ENCODE measurements at places on chromosomes 16 and 17. TPM values are rescaled to one million over a fixed set of nuclear protein-coding genes. Genes with fewer than 3 reads are reported as not detected.

DNASE1L2 gene
- total RNA-seq: 1.3 TPM

KRT10 gene
- total RNA-seq: 125 TPM

CCDC154 gene
- total RNA-seq: 0.57 TPM

CHST5 gene
- 0.10 TPM for total RNA-seq

C16orf96 gene
- total RNA-seq: not detected

KRTAP1-5 gene
- not detected for total RNA-seq

WWP2 gene
- total RNA-seq: 23.0 TPM

DNAI2 gene
- not detected for total RNA-seq

NRN1L gene
- 0.29 TPM for total RNA-seq

RNF112 gene
- 0.52 TPM for total RNA-seq

ARHGAP44 gene
- total RNA-seq: 3.6 TPM

PLEKHH3 gene
- total RNA-seq: 16.3 TPM

KREMEN2 gene
- 1.7 TPM for total RNA-seq

KRT34 gene
- 0.41 TPM for total RNA-seq

ENPP7 gene
- not detected for total RNA-seq

KCNJ16 gene
- 0.23 TPM for total RNA-seq

GUCY2D gene
- not detected for total RNA-seq

ACAP1 gene
- total RNA-seq: 3.9 TPM

KCNH6 gene
- not detected for total RNA-seq

CSF3 gene
- total RNA-seq: not detected

MYADML2 gene
- not detected for total RNA-seq

TEKT5 gene
- total RNA-seq: not detected

MAPT gene
- total RNA-seq: 1.7 TPM

GRB7 gene
- 4.2 TPM for total RNA-seq

SCGB1C2 gene
- not detected for total RNA-seq

ZNF750 gene
- total RNA-seq: not detected

BRIP1 gene
- 5.8 TPM for total RNA-seq

MKS1 gene
- 10.7 TPM for total RNA-seq

TPSAB1 gene
- not detected for total RNA-seq

CCL23 gene
- not detected for total RNA-seq

GPR179 gene
- 0.02 TPM for total RNA-seq

CCL1 gene
- not detected for total RNA-seq

TMEM114 gene
- not detected for total RNA-seq

CNTNAP4 gene
- not detected for total RNA-seq

TAC4 gene
- not detected for total RNA-seq

KRTAP4-4 gene
- not detected for total RNA-seq

EMP2 gene
- total RNA-seq: 23.3 TPM

FOXL1 gene
- 1.3 TPM for total RNA-seq

OTOP3 gene
- not detected for total RNA-seq

RUNDC3A gene
- total RNA-seq: 0.69 TPM

HEATR9 gene
- total RNA-seq: not detected

CDRT15 gene
- total RNA-seq: not detected

WNK4 gene
- 1.5 TPM for total RNA-seq

EVI2A gene
- total RNA-seq: not detected

MSLN gene
- 2.5 TPM for total RNA-seq

RHBDL1 gene
- total RNA-seq: 1.4 TPM

CFAP97D1 gene
- not detected for total RNA-seq

ZFP3 gene
- total RNA-seq: 0.89 TPM

PRSS22 gene
- total RNA-seq: 4.1 TPM

FGF11 gene
- total RNA-seq: 1.2 TPM

ZPBP2 gene
- not detected for total RNA-seq

All from A549 treated with DMSO at 1 μM for 4 hours (cell line).